ENCODE measurements at places on chromosomes 6 and 20. TPM values are rescaled to one million over a fixed set of nuclear protein-coding genes. Genes with fewer than 3 reads are reported as not detected.

Gene ZC2HC1B
- total RNA-seq, result not detected

Gene NKX2-2
- not detected for total RNA-seq

Gene NKAIN4
- total RNA-seq, result 3.0 TPM

Gene HLA-DQB1
- under 0.01 TPM for total RNA-seq

Gene CD109
- total RNA-seq, result 1.3 TPM

Gene OPRM1
- not detected for total RNA-seq

Gene MCCD1
- total RNA-seq, result not detected

Gene PGC
- not detected for total RNA-seq

Gene ESF1
- 15.8 TPM for total RNA-seq

Gene CFAP61
- 0.15 TPM for total RNA-seq

Gene ECT2L
- not detected for total RNA-seq

Gene PTCRA
- not detected for total RNA-seq

Gene MYB
- 1.8 TPM for total RNA-seq

Gene SOD2
- total RNA-seq, result 114 TPM

Gene NMBR
- not detected for total RNA-seq

Gene HLA-F
- 3.6 TPM for total RNA-seq

Gene SLC16A10
- 5.1 TPM for total RNA-seq

Gene NUDT3
- total RNA-seq, result 32.3 TPM

Gene ZBTB46
- 20.0 TPM for total RNA-seq

Gene OR2J2
- total RNA-seq, result not detected

Gene PTK6
- 0.30 TPM for total RNA-seq

Gene ATP6V1G2
- 3.5 TPM for total RNA-seq

Gene DYNLRB1
- total RNA-seq, result 168 TPM

Gene OR2B6
- total RNA-seq, result not detected

Gene GABRR2
- not detected for total RNA-seq

Gene OTOR
- not detected for total RNA-seq

Gene RBPJL
- not detected for total RNA-seq

Gene CLPSL1
- not detected for total RNA-seq

Gene CCN6
- not detected for total RNA-seq

Gene TTLL9
- 0.14 TPM for total RNA-seq

Gene TMEM200A
- 4.2 TPM for total RNA-seq

Gene MYL9
- total RNA-seq, result 25.0 TPM

Gene ARFGAP1
- 88.0 TPM for total RNA-seq

Gene SRMS
- total RNA-seq, result 0.21 TPM

Gene NOX3
- not detected for total RNA-seq

Gene ZBP1
- total RNA-seq, result not detected
